ENCODE measurements at places on chromosomes 1 and 21.

GRCh38 chr1:226637147-226637935 is 88.8 kb downstream of the STUM start:
- no peak overlapping the region for H3K27ac ChIP-seq
- no peaks in the 10 kb centered on the region for H3K4me1 ChIP-seq
- no peaks in the 10 kb centered on the region for H3K36me3 ChIP-seq
- no peak for DNase-seq

- DNase-seq, result no peak
- no peaks in the 10 kb centered on the region for H3K4me1 ChIP-seq
- no peaks in the 10 kb centered on the region for H3K27me3 ChIP-seq
- H3K4me3 ChIP-seq, result no peak overlapping the region
- no peak overlapping the region for H3K27ac ChIP-seq
Measured at GRCh38 chr1:89454845-89455521, 69.6 kb upstream of the LRRC8B start.

- DNase-seq, result no peak
- no peak overlapping the region for H3K27ac ChIP-seq
- no peak overlapping the region for H3K4me3 ChIP-seq
- H3K4me1 ChIP-seq, result no peaks in the 10 kb centered on the region
Measured at GRCh38 chr1:194447636-194448035, 1261.2 kb upstream of the B3GALT2 start.

- H3K27me3 ChIP-seq, result no peaks in the 10 kb centered on the region
- H3K27ac ChIP-seq, result peak overlapping the region; percentile 45
- H3K4me1 ChIP-seq, result no peaks in the 10 kb centered on the region
- no peaks in the 10 kb centered on the region for H3K36me3 ChIP-seq
Measured at GRCh38 chr1:183370399-183371058, 47.7 kb downstream of the NMNAT2 start.

GRCh38 chr1:153944827-153945117 is 1.7 kb downstream of the DENND4B start:
- H3K4me3 ChIP-seq, result peak overlapping the region; percentile 85
- no peaks in the 10 kb centered on the region for H3K36me3 ChIP-seq
- no peaks in the 10 kb centered on the region for H3K27me3 ChIP-seq
- peak overlapping the region; percentile 99 for H3K27ac ChIP-seq

DNA sequence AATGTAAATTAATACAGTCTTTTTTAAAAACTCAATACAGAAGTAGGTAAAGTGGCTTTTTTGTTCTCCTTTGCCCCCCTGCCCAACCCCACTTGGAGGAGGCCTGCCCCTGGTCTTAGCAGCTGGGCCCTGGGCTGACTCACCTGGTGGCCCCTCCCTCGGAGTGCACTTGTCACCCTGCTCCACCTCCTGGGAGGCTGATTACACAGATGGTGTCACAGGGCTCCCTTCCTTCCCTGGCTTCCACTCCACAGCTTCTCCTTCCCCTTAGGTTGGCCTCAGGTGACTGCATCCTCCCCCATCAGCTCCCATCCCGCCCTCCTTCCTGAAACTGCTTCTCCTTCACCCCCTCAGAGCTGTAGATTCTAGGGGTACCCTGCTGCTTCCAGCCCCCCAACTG is 11.7 kb upstream of the CAPN9 start:
- DNase-seq, result no peak
- H3K27me3 ChIP-seq, result no peaks in the 10 kb centered on the region
- no peak overlapping the region for H3K27ac ChIP-seq
- no peaks in the 10 kb centered on the region for H3K36me3 ChIP-seq
- H3K4me1 ChIP-seq, result no peaks in the 10 kb centered on the region

GRCh38 chr1:37762516-37762915 is 2.4 kb downstream of the EPHA10 start:
- no peaks in the 10 kb centered on the region for H3K4me1 ChIP-seq
- no peak overlapping the region for H3K27ac ChIP-seq
- no peak overlapping the region for H3K4me3 ChIP-seq
- no peaks in the 10 kb centered on the region for H3K36me3 ChIP-seq

DNA sequence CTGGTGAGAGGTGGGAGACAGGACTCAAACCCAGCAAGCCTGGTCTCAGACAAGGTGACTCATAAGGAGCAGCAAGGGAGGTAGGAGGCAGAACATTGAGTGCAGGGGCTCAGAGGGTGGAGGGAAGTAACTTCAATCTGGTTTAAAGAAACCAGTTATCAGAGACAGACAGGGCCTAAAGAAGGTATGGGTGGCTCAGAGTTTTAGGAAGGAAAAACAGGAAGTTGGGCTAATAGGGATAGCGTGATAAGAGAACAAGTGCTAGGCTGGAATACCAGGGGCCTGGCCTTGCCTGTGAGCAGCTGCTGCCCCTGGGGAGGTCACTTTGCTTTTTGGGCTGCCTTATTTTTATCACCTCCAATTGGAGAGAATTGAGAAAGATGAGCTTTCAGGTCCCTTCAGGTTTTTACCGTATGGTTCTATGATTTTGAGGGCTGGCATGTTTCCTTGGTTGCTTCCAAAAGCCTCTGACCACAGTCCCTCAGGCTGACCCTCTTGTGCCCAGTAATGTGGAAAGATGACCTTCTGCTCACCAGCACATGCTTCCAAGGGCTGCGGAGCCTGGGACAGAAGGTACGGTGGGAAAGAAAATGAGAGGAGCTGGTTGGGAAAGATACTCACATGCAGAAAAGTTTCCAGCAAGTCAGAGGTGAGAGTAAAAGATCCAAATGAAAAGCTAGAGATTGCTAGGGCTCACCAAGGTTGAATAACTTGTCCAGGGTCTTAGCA is 77.0 kb downstream of the DDR2 start:
- DNase-seq, result no peak

DNA sequence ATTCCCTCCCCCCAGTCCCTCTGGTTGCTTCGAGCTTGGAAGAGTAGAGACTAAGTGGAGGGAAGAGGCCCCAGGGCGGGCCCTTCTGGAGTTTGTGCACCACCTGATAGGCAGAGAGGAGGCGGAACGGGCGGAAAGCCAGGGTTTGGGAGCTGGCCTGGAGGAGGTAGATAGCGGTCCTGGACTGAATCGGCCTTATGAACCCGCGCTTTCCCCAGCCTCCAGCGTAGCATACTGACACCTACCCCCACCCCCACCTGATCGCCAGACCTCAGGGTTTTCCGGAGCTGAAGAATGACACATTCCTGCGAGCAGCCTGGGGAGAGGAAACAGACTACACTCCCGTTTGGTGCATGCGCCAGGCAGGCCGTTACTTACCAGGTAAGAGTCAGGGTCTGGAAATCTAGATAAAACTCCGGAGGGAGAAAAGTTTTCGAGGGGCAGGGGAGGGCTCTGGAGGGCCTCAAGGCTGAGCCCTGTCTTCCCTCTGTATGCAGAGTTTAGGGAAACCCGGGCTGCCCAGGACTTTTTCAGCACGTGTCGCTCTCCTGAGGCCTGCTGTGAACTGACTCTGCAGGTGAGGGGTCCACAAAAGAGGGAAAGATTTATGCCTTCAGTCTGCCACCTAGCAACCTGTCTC is 705 bp downstream of the UROD start:
- no peaks in the 10 kb centered on the region for H3K36me3 ChIP-seq
- H3K4me1 ChIP-seq, result peaks cover 52% of the 10 kb centered on the region
- H3K27ac ChIP-seq, result peak overlapping the region; percentile 88
- peak overlapping the region; percentile 64 for H3K4me3 ChIP-seq
- DNase-seq, result peak; percentile 81

DNA sequence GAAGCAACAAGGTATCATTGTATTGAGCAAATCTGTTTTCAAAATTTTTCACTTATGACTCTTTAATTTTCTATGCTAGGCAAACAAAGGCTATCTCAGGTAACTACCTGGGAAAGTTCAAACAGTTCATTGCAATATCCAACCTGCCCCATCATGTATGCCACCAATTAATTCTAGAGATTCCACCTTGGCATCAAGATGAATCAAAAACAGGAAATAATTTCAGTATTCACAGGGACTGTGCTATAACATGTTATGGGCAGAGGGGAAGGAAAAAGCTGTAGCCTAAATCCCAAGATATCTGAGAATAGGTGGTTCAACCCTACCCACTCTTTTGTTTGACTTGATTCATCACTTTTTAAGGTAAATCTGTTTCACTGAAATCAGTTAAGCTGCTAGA is 67.5 kb upstream of the SH3GLB1 start:
- no peaks in the 10 kb centered on the region for H3K27me3 ChIP-seq
- no peaks in the 10 kb centered on the region for H3K4me1 ChIP-seq
- no peak overlapping the region for H3K27ac ChIP-seq

GRCh38 chr1:225617956-225618355 is 35.0 kb downstream of the ENAH start:
- H3K4me3 ChIP-seq, result no peak overlapping the region
- H3K4me1 ChIP-seq, result no peaks in the 10 kb centered on the region
- no peak overlapping the region for H3K27ac ChIP-seq

DNA sequence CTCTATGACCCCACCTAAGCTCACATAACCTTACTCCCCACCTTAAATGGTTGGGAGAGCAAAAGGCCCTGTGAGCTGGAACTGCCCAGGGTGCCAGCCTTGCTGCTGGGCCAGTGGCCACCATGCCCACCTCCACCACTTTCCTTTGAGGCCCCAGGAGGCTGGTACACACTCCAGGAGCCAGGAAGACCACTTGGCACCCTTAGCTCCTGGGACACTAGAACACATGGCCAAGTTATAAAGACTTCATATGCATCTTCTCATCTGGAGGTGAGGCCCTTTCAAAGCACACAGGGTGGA is 21.9 kb downstream of the CAPZB start:
- H3K4me3 ChIP-seq, result no peak overlapping the region
- no peak for DNase-seq

DNA sequence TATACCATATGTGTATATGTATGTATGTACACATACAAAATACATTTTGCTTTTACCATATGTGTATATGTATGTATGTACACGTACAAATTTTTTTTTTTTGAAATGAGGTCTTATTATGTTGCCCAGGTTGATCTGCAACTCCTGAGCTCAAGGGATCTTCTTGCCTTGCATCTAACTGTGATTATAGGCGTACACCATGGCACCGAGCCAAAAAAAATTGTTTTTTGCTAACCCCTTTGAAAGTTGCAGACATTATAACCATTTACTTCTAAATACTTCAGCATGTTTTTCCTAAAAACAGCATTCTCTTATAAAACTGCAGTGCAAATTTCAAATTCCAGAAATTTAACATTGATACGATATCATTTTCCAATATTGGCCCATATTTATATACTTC is 147.0 kb downstream of the POU2F1 start:
- no peak overlapping the region for H3K4me3 ChIP-seq
- no peaks in the 10 kb centered on the region for H3K36me3 ChIP-seq

GRCh38 chr1:49225464-49225863 is 448.8 kb upstream of the BEND5 start:
- H3K36me3 ChIP-seq, result no peaks in the 10 kb centered on the region
- DNase-seq, result no peak
- no peaks in the 10 kb centered on the region for H3K27me3 ChIP-seq
- H3K4me3 ChIP-seq, result no peak overlapping the region
- H3K4me1 ChIP-seq, result no peaks in the 10 kb centered on the region

GRCh38 chr1:87064309-87064708 is 149.9 kb downstream of the HS2ST1 start:
- H3K36me3 ChIP-seq, result no peaks in the 10 kb centered on the region
- H3K4me1 ChIP-seq, result no peaks in the 10 kb centered on the region
- no peaks in the 10 kb centered on the region for H3K27me3 ChIP-seq
- no peak overlapping the region for H3K27ac ChIP-seq
- no peak overlapping the region for H3K4me3 ChIP-seq
- no peak for DNase-seq

- no peak overlapping the region for H3K4me3 ChIP-seq
- no peaks in the 10 kb centered on the region for H3K36me3 ChIP-seq
- H3K27ac ChIP-seq, result no peak overlapping the region
- no peak for DNase-seq
- no peaks in the 10 kb centered on the region for H3K4me1 ChIP-seq
- H3K27me3 ChIP-seq, result no peaks in the 10 kb centered on the region
Measured at GRCh38 chr1:247493106-247493505, 35.2 kb upstream of the OR2B11 start.

GRCh38 chr1:167185974-167186657 is 34.6 kb upstream of the POU2F1 start:
- no peaks in the 10 kb centered on the region for H3K36me3 ChIP-seq
- H3K4me1 ChIP-seq, result no peaks in the 10 kb centered on the region
- H3K27ac ChIP-seq, result no peak overlapping the region
- no peaks in the 10 kb centered on the region for H3K27me3 ChIP-seq
- no peak for DNase-seq
- no peak overlapping the region for H3K4me3 ChIP-seq

DNA sequence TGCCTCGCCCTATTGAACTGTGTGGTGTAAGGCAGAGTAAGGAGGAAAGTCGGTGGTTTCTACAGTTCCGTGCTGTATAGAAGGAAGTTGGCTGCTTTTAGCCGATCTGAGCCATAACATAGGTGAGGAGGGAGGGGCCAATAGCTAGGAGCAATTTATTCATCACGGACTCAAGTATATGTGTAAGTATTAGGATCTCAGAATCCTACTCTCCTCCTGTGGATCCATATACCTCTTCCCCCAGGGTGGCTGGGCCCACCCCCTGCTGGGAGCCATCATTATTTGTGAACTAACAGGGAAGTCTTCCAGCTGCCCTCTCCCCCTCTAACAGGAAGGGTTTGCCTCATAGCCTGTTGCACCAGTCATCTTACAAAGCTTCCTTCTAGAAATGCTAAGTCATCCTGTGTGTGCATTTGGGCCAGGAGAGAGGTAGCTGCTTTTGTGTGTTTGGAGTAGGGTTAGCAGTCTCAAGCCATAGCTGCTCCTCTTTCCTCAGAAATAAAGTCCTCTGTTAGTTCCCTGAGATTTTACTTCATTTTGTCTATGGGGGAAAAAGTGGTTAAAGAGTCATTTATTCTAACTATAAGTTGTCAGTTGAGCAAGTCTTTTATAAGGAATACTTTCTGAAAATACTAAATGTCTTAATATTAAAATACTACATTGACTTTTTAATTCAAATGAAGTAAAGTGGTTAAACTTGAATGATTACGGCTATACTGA is 14.9 kb upstream of the CENPS start:
- peak overlapping the region; percentile 12 for H3K4me3 ChIP-seq
- DNase-seq, result peak; percentile 43
- H3K4me1 ChIP-seq, result peaks cover 30% of the 10 kb centered on the region
- H3K27ac ChIP-seq, result peak overlapping the region; percentile 82

DNA sequence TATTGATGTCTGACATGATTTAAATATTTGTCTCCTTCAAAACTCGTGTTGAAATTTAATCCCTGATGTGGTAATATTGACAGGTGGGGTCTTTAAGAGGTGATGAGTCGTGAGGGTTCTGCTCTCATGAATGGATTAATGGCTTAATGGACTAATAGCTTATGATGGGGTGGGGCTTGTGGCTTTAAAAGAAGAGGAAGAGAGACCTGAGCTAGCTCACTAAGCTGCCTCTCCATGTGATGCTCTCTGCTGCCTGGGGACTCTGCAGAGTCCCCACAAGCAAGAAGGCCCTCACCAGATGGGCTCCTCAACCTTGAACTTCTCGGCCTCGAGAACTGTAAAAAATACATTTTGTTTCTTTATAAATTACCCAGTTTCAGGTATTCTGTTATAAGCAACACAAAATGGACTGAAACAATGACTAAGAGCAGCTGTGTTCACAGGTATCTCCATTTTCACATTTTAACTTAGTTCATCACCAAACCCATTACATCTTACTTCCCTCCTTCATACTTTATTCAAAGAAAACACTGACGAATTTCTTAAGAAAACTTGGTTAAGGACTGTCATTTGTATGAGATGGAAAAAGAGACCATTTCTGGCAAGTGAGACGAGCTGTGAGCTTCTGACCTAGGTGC is 12.1 kb upstream of the AIM2 start:
- H3K4me1 ChIP-seq, result no peaks in the 10 kb centered on the region
- H3K36me3 ChIP-seq, result no peaks in the 10 kb centered on the region
- no peak overlapping the region for H3K27ac ChIP-seq
- no peaks in the 10 kb centered on the region for H3K27me3 ChIP-seq
- DNase-seq, result no peak
- no peak overlapping the region for H3K4me3 ChIP-seq

GRCh38 chr1:6448749-6449631 is 17.0 kb downstream of the TNFRSF25 start:
- no peak overlapping the region for H3K4me3 ChIP-seq
- no peak for DNase-seq
- H3K27me3 ChIP-seq, result peaks cover 98% of the 10 kb centered on the region
- H3K4me1 ChIP-seq, result peaks cover 19% of the 10 kb centered on the region
